ENCODE measurements at places on chromosomes 2 and 18.

DNA sequence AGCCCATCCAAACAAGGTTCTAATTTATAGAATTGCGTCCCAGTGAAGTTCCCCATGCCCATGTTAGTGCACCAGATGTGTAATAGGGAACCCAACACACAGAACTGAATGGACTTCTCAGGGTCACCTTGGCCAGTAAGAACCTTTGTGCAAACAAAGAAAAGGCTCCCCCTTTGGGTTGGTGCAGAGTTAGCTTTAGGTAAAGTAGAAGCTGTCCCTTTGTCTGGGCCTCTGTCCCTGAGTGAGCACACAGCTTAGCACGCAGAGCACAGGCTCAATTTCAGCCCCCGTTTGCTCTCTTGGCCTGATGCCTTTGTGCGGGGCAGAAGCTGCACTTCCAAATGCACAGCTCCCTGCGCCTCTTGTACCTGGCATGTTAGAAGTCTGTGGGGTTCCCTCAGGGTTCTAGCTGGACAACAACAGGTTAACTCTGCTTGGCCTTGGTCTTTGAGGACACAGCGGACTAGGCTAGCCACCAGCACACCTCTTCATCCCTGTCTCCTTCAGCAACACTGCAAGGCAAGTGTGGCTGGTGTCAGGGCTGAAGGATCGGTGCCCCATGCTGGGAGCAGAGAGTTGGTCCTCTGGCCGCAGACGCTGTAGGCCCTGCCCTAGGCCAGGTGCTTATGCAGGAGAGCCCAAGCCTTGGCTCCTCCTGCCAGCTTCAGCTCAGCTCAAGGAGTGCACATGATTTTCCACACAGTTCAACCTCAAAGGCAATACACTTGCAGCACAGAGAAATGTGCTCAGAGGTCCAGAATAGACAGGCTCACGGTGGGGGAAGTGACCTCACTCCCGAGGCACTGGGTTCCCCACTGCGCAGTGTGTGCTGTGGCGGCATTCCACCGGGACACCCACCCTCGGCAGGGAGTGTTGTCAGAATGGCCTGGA, 73.3 kb upstream of the FOSL2 start:
- DNase-seq, result no peak

- DNase-seq, result no peak
Measured at GRCh38 chr2:26917135-26917836, 53.2 kb upstream of the MAPRE3 start.

DNA sequence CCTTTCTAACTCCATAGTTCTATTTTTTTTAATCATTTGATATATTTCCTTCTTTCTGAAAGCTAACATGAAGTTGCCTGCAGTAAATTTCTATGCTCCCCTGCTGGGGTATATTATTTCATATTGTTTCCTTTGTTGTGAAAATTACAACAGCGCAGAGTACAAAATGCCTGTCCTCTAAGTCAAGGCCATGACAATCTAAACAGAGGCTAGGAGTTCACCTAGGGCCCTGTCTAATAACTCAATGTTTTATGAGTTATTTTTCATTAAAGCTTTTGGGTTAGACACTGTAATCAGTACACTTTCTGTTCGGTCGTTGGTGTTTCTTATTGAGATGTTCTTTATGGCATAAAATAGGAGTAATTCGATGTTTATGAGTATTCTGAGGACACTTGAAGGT, 111.2 kb downstream of the OSR1 start:
- DNase-seq, result no peak

- DNase-seq, result no peak
Measured at GRCh38 chr2:205405194-205405593, 277.1 kb upstream of the NRP2 start.

GRCh38 chr2:147636886-147637285, 207.9 kb upstream of the ACVR2A start:
- peak; percentile 53 for DNase-seq

- no peak for DNase-seq
Measured at GRCh38 chr2:42068571-42069178, 20.9 kb downstream of the PKDCC start.

All from inflammatory macrophage treated with lipopolysaccharide for 1 hour (primary cell).